Left kidney (tissue), 8 donors: ENCODE measurements at places on chromosomes 3 and 15. TPM values are rescaled to one million over a fixed set of nuclear protein-coding genes. Genes with fewer than 3 reads are reported as not detected.
A peak's percentile ranks its signal among the peaks of the same experiment; 100 is the strongest.

Gene PRR20G
- not detected for polyA plus RNA-seq

Gene RNU6-1
- not detected for polyA plus RNA-seq

Gene SLC38A3
- 9.4 TPM for polyA plus RNA-seq

Gene REC114
- polyA plus RNA-seq, result not detected

Gene TGM4
- 0.18 TPM for polyA plus RNA-seq

Gene ATP8B4
- 3.8 TPM for polyA plus RNA-seq

Gene CFAP20DC
- polyA plus RNA-seq, result 5.4 TPM

Gene IL5RA
- 0.73 TPM for polyA plus RNA-seq

Gene TJP1
- polyA plus RNA-seq, result 185 TPM

Gene SST
- not detected for polyA plus RNA-seq

Gene PLSCR5
- polyA plus RNA-seq, result not detected

DNA sequence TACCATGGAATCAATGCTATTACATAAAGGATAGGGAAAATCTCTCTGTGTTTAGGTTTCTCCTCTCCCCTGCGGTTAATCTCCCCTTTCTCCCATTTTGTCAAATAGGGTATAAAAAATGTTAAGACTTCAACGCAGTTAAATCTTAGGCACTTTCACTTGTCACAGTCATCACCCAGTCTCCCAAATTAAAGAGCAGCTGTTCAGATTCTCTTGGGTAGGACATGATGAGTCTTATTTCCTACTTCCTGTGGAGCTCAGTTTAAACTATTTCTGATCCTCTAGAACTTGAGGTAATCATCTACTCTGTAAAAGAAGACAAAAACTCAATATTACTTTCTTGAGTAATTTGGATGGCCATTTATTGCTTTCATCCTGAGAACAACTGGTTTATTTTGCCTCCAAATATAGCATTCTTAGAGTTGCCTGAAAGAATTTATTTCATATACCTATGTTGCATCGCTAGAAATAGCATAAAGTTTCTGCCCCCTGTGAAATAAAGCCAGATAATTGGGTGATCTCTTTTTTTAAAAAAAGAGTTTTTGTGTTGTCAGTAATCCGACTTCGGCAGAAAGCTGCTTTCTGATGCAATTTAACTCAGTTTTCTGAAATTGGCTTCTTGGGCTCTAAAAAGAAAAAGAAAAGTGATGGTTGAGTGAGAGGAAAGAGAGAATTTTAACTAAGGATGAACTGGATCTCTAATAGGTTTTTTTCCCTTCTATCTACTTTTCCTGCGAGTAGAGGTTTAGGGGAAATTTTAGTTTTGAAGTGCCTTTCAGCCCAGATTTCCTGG lies 20.7 kb downstream of the RAP2B start:
- DNase-seq, result no peak

- DNase-seq, result peak; percentile 26
Measured at GRCh38 chr3:146577662-146578061, 27.5 kb downstream of the PLSCR5 start.

GRCh38 chr3:57331078-57331610 lies 38.7 kb upstream of the ASB14 start:
- DNase-seq, result no peak

DNA sequence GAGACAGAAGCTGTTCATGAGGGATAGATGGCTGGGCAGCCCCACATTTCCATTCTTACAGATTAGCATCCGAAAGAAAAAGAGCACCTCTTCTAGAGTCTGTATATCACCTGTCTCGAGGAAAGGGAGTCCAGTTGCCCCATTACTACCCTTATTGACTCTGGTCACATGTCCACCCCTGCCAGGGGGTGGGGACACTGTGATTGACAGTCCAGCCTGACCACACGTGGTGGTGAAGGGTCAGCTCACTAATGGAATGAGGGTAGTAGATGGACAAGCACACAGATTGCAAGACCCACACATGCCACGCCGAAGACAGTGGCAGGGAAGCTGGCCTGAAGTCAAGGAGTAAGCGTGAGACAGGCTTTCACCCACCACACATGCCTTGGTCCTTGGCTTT lies 45.8 kb downstream of the PXYLP1 start:
- no peak for DNase-seq

DNA sequence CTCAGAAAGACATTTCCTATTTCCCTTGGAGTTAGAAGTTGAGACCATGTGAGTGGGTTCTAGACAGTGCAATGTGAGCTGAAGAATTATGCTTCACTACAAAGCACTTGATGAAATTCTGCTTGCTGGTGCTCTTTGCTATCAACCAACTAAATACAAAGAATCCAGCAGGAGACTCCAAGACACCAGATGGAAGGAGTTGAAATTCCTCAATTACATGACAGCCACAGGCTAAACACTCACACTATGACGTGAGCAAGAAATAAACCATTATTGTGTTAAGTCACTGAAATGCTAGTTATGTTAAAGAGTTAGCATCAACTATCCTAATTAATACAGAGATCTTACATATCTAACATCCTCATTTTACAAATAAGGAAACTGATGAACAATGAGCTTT lies 8.2 kb upstream of the MAP4 start:
- no peak for DNase-seq

DNA sequence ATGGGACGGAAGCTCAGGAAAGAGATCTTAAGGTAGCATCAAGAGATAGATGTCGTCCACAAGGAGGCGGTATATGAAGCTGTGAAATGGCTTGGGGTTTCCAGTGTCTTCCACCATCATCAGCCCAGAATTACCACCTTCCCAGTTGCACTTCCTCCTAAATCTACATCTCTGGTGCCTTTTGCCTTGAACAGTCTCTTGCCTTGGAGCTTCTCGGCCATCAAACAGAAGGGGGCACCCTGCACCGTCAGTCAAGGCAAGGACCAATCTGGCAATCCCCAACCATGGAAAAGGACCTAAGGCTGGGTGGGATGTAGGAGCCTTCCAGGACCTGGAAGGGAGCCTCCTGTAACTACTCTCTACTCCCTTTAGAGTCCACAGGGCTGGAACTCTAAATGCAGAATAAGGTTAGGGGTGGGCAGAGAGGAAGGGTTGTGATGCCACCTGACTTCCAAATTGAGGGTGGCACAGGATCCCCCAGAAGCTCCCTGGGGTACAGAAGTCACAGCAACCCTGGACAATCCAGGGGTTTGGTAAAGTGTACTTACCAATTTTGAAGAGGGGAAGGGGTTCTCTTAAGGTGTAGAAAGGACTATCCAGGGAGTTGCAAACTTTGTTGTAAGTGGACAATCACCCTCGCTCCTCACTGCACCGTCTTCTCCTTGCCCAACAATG lies 1.0 kb upstream of the RYR3 start:
- peak; percentile 36 for DNase-seq

DNA sequence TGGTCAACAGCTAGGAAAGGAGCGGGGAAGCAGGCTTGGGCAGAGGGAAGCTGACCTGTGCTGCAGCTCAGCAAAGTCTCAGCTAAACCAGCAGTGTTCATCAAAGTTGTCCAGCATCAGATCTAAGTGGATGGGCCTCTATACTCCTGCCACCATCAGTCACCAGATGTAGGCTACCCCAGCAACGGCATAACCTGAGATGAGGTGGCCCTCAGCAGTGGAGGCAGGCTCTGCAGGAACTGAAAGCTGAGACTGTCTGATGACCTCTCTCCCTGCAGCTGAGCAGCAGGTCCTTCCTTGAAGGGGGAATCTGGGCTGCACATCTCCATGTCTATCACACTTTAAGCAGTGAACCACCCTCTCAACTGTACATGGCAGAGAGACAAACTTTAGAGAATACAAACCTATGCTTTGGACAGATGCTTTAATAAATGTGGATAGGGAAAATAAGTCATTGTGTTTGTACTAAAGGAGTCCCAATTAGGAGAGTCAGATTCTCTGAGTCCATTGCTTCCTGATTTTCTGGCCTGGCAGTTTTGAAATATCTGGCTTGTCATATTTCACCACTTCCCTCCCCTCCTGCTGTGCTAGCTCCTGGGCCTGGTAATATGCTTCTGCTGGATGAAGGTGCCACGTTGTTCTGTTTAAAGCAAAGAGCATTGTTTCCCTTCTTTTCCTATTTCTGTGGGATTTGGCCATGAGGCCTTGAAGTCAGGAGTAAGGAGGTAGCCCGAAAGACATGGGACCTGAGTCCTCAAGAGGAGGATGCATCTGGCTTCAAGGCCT lies 11.1 kb upstream of the PSTPIP1 start:
- DNase-seq, result no peak

DNA sequence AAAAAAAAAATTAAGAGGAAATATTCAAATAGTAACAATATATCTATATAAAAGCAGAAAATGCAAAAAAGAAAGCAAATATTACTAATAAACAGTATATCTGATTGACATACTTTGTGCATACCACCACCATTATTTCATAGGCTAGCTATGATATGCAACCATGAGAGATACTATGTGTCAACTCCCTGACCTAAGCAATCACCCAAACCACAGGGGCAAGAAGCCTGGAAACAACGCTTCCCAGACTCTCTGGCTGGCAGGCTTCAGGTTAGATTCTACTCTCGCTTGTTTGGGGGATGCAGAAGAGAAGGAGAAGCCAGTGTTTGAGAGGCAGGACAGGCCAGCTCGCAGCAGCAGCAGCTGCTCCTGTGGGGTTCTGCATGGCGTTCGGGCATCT lies 169.3 kb upstream of the TPM1 start:
- no peak for DNase-seq

DNA sequence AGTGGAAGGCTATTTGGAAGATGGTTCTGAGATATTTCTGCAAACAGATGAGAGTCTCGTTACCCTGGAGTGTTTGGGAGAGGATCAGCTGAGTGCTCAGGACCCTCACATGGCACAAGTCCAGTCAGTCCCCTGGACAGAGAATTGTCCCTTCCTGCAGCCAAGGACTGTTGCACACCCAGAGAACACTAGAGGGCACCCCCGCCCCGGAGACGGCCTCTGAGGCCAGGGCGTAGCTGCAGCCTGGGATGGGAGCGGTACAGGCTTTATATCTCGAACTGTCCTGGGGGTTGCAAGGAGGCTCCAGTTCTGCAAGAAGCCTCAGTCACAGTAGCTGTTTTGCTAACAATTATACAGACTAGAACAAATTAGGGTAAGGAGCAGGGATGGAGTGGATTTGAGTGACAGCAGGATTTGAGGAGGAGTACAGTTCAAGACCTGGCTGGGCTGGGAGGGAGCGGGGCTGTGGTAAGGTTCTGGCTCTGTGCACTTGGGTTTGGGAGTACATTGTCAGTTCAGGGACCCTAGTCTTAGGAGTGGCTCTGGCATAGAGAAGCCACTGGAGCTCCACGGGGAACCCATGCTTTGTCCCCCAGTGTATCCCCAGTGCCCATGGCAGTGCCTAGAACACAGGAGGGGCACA lies 67.6 kb upstream of the HACD2 start:
- peak; percentile 81 for DNase-seq

DNA sequence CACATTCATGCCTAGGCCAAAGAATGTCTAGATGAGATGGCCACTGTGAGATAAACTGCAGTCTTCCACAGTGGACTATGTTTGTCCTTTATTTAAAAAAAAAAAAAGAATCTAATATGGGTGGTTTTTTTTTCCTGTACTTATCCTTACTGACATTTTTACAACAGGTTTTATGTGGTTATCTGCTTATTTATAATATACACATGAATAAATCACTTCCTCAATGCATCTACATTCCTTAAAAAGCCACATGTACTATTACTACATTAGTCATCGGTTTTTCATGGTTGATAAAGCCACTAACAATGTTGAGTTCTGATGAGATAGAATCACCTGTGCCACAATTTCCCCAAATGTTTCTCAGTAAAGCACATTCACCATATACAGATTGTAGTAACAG lies 341.3 kb upstream of the THBS1 start:
- no peak for DNase-seq

DNA sequence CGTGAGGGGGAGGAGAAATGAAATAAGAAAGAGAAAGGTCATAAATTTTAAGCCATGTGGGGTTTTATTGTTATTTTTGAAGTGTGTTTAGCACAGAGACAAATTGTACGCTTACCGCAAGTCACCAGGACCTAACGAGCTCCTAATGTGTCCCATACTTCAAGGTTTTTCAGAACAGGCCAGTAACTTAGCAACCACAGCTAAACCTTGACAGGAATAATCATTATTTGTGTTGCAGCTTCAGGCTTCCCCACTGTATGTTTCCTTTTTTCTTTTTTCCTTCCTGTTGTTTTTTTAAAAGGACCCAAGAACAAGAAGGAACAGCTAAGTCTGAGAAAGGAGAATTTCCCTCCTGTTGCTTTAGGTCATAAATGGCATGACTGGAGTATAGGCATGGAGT lies 160.8 kb downstream of the TUSC7 start:
- no peak for DNase-seq

- peak; percentile 6 for DNase-seq
Measured at GRCh38 chr3:180199417-180199995, 162.8 kb upstream of the PEX5L start.

GRCh38 chr3:188647237-188647636 lies 493.3 kb downstream of the LPP start:
- no peak for DNase-seq

- DNase-seq, result no peak
Measured at GRCh38 chr3:170207717-170208116, 14.5 kb upstream of the PRKCI start.

- no peak for DNase-seq
Measured at GRCh38 chr15:83340087-83340486, 55.6 kb upstream of the BNC1 start.

DNA sequence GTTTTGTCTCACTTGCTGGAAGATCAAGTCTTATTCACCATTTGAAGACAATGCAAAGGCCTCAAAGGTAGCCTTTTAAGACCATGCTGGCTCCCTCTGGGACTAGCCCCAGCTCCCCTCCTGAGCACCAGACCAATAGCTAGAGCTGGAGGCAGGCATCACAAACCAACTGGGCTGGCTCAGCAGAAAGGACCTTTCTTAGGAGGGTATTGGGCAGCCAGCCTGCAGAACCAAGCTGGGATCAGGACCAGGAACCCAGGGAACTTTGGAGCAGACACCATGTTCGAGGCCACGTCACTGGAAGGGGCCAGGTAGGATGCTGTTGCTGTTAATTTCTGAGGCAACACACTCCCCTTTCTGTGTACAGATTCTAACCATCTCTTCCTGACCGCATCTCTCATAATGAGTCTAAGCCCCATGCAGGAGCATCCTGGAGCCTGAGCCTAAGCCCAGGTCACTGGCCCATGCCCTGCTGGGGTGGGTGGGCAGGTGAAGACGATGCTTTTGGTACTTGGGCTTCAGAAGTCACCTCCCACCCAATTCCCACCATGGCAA lies 81.4 kb upstream of the KLF13 start:
- no peak for DNase-seq

GRCh38 chr3:27340534-27340933 lies 28.6 kb downstream of the NEK10 start:
- DNase-seq, result no peak
